ENCODE measurements at places on chromosomes 7 and 10.

DNA sequence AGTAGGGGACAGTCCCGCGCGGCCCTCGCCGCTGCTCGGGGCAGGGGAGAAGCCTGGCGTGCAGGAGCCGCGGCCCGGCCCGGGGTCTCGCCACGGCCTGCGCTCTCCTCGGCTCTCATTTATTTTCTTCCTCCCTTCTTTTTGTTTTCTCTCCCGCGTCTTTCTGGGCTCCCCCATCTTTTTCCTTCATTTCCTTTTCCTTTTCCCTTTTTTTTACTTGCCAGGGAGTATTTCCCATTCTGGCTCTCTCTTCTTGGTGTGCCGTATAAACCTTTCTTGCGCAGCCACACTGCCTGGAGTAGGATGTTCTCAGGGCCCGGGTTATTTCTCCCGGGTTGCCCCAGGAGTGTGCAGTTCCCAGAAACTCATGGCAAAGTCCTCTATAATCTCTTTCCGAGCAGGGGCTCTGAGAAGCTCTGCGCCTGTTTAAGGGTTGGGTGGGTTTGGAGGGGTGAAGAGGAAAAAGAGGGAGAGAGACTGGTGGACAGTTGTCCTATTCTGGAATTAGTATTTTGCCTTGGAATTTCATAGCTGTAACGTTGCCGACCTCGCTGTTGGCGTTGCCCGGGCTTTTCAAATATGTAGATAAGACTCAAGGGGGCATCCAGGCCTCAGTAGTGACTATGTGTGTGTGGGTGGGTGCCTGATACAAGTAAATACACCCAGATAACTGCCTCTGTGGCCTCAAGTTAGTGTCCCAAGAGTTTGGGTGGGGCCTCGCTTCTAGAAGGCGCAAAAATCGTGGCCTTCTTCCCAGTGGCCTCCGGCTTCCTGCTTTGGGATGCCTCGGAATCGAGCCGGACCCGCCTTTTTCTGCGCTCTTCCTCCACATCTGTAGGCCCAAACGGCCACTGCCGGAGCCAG, 4.3 kb upstream of the ZNF503 start:
- peak; percentile 16 for DNase-seq

DNA sequence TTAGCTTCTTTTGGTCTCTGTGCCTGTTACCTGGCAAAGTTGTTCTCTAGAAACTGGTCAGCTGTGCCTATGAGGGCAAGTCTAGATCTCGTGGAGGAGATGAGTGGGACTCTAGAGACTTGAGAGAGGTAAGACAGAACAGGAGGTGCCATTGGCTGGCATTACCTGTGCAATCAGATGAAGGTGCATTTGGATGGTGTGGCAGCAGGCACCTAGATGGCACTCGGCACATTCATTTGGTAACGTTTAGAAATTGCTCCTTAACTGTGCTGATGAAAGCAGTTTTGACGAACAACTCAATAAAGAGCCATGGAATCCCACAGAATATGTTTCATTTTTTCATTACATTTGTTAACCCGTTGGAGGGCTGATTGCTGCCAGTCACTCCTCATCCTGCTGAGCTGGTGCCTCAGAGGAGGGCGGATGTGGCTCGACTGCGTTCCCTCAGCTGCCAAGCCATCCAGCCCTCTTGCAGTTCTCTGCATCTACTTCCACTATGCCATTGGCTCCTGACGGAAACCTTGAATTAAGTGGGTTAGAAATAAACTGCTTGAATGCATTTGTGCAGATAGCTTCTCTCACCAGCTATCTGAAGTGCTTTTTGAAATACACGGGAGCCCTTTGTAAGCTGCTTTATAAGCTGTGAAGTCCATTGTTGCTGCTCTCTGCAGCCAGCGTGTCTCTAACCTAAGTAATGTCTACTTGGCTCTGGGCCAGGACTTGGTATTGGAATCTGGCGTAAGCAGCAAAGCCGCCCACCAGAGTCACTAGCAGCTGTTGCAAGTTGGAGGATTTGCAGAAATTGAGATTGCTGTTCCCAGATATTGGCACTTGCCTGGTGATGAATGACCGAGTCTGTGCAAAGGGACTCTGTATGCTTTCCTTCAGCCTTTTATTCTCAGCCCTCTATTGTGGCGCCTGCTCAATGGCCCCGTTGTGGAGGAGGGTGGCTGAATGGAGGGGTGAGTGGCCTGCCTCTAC, 87.4 kb downstream of the LRRC4 start:
- no peak for DNase-seq

- DNase-seq: no peak
Measured at GRCh38 chr10:110479710-110480109, 18.0 kb upstream of the DUSP5 start.

DNA sequence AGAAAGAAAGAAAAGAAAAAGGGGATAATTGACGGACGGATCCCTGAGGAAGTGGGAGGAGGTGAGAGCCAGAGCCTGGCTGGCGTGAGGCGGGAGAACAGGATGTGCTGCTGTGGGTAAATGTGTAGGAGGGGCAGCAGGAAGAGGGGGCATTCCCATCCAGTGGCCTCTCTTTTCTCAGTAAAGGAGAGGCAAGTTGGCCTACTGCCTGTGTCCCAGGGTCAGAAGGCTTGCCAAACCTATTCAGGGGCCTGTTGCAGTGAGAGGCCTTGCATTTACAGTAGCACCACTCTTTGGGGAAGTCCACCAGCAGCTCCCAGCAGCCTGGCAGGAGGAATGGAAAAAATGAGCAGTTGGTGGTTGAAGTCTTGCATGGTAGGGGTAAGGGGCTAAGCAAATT, 26.6 kb upstream of the ASCC1 start:
- peak; percentile 69 for DNase-seq

GRCh38 chr10:103929381-103929921, 11.5 kb upstream of the STN1 start:
- DNase-seq: peak; percentile 74

Data from mesendoderm (in vitro differentiated cells).